GM06990 (cell line): ENCODE measurements at places on chromosomes 7 and 10.

DNA sequence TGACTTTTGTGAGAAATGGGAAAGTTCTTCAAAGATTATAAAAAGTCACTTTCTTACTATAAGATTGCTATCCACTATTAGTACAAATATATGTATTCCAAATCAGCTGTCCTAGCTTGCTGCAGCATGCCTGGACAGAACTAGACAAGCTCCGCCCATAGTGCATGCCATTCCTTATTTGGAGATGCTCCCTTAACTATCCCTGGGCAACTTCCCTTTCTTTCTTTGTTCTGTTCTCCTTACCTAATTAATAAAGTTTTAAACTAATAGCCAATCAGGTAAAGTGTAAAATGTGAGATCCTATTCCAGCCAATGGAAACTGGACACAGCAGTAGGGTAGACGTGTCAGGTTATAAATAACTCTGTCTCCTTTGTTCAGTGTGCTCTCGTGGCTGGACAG, 281.9 kb downstream of the CAMK1D start:
- DNase-seq = no peak

- no peak for DNase-seq
Observed at GRCh38 chr10:119448628-119449584, 93.6 kb downstream of the RGS10 start.

- DNase-seq = no peak
Observed at GRCh38 chr10:129048513-129048912, 418.5 kb upstream of the MGMT start.

- no peak for DNase-seq
Observed at GRCh38 chr10:34172936-34173533, 642.1 kb downstream of the PARD3 start.

- DNase-seq = no peak
Observed at GRCh38 chr7:40507166-40507565, 372.4 kb downstream of the SUGCT start.

GRCh38 chr7:147199868-147200267, 1083.3 kb downstream of the CNTNAP2 start:
- no peak for DNase-seq

- no peak for DNase-seq
Observed at GRCh38 chr7:24933298-24933697, 46.7 kb downstream of the OSBPL3 start.

DNA sequence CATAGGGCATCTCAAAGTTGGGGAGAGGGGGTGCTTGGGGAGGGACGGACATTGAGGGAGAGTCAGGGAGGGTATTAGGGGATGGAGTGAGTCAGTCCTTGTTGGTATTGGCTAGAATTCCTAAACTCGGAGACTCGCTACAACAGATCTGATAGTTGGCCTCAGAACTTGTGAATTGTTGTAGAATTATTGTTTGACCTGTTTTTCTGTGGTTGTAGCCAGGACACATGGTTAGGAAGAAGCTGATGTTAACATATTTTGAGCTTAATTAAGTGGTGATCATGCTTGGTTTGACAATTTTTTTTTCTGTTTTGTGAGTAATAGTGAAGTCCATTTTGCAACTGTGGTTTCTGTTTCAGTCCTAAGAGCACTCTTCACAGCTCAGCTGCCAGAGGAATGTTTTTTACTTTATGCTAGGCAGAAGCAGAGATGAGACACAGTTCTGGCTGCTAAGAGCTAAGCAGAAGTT, 1190.3 kb upstream of the C7orf33 start:
- no peak for DNase-seq

GRCh38 chr10:123600177-123600576, 66.0 kb upstream of the GPR26 start:
- no peak for DNase-seq

DNA sequence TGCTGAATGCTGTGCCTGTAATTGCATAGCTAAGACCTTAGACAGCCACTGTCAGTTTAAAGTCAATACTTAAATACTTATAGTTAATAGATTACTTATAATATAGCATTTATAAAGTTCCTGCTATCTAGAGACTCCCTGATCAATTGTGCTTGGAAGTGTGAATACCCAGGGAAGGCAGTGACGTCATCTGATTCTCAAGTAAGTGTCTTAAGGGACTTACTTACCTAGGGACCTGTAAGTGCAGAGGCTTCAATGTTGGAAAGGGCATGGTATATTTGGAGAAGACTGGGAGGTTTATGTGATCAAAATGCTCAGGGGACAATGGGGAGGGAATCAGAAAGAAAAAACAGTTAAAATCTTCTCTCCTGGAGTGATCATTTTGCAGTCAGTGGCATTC, 55.0 kb downstream of the BICC1 start:
- no peak for DNase-seq

GRCh38 chr10:35554036-35554435, 51.1 kb upstream of the GJD4 start:
- no peak for DNase-seq

DNA sequence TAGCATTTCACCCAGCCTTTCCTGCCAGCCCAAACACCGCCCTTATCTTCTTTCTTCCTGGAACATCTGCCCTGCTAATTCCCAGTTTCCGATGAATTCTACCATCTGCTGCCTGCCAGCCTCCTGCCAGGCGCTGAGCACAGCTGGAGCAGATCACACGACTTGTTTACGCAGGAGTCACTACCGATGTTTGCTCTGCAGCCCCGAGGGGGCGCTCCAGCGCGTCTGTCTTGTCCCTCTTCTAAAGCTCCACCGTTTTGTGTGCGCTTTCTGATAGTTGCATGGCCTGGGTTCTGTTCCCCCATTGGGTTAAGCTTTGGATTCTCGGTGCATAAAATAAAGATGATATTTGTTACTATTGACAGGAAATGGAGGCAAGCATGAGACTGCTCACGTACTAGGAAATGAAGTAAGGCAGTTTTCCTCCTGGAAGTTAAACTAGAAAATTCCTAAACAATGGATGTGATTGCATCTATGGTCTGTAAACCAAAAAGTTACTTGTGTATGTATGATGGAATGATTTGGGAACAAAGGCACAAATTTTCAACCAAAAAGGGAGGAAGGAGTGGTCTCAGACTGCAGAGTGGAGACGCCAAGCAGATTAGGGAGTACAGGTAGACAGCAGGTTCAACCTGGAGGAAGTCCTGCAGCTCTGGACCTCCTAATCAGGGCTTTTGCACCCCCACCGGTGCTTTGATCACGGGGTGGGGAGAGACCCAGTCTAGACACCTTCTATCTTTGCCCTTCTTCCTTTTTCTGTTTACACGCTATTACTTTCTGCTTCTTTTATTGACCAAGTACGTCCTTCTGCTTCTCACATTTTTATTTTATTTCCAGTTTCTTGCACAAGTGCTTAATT, 2.2 kb upstream of the RBM17 start:
- DNase-seq = peak; percentile 72

- DNase-seq = no peak
Observed at GRCh38 chr7:158013085-158013668, 574.4 kb downstream of the PTPRN2 start.

GRCh38 chr10:17475661-17476060, 21.3 kb upstream of the ST8SIA6 start:
- DNase-seq = no peak

DNA sequence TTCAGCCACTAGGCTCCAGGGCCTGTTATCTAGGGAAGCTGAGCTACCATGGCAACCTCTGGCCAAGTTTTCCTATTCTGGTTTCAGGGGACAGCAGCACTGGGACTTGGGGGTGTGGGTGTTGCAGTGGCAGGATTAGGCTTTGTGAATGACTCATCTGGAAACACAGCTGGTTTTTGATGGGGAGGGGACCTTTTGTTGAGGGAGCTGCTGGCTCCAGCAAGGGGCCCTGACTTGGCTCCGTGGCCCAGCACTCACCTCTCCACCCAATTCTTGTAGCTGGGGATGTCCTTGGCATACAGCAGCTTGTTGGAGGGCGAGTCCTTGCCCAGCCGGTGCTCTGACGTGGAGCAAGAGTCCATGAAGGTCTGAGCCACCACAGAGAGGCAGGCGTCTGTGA, 435.9 kb downstream of the PLXNA4 start:
- DNase-seq = no peak

GRCh38 chr10:1190052-1190395, 133.8 kb downstream of the WDR37 start:
- no peak for DNase-seq

DNA sequence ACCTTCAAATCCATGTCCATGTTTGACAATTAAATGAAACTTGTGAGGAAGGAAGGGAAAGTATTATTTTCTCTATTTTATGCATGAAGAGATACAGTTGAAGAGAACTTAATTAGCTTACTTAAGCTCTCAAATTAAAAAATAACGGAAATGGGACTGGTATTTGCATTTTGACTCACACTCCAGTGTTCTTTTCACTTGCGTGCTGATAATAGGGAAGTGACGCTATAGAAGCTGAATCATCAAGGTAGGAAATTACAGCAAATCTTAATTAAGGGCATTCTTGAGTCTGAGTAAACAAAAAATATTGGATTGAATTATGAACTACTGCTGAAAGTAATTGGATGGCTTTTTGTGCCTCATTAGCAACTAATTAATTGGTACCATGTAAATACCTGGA, 44.0 kb upstream of the NPVF start:
- DNase-seq = peak; percentile 41

- no peak for DNase-seq
Observed at GRCh38 chr7:69260023-69260422, 338.3 kb upstream of the AUTS2 start.
